ENCODE measurements at places on chromosomes 12 and 14. TPM values are rescaled to one million over a fixed set of nuclear protein-coding genes. Genes with fewer than 3 reads are reported as not detected.

The TGM1 gene
- 0.09 TPM for total RNA-seq

The YEATS4 gene
- 9.5 TPM for total RNA-seq

The DACT1 gene
- 0.26 TPM for total RNA-seq

The LRRC43 gene
- total RNA-seq: 0.98 TPM

The PLEKHD1 gene
- under 0.01 TPM for total RNA-seq

The RAB15 gene
- total RNA-seq: 4.8 TPM

Data from dermis lymphatic vessel endothelial cell (primary cell).